Left ventricle myocardium inferior (tissue), 1 donor: ENCODE measurements at places on chromosomes 2 and 18.

- DNase-seq: no peak
Observed at GRCh38 chr18:25289001-25289631, 62.9 kb downstream of the ZNF521 start.

DNA sequence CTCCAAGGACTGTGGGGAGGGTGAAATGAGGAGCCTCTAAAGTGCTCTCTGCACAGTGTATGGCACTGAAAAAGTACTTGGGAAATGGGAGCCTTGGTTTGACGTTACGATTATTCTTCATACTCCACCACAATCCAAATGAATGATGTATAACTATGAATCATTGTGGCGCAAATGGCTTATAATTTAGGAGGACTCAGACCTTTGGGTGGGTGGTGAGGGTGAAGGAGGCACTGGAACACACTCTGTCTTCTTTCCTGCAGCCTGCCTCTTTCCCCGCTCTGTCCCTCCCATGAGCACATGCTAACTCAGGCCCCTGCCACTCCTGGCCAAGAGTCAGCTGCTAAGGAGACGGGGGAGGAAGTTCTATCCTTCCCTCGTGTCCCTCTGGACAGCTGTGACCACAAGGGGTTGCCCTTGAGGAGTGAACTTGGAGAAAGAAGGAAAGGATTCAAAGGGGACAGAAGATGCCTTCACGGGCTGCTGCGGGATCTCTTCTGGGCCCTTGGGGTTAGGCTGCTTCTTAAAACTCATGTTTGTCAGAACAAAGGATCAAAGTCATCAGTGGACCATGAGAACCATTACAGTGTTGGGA is 36.5 kb downstream of the POLR1A start:
- peak; percentile 36 for DNase-seq

GRCh38 chr18:10449396-10449795 is 5.0 kb upstream of the APCDD1 start:
- no peak for DNase-seq

DNA sequence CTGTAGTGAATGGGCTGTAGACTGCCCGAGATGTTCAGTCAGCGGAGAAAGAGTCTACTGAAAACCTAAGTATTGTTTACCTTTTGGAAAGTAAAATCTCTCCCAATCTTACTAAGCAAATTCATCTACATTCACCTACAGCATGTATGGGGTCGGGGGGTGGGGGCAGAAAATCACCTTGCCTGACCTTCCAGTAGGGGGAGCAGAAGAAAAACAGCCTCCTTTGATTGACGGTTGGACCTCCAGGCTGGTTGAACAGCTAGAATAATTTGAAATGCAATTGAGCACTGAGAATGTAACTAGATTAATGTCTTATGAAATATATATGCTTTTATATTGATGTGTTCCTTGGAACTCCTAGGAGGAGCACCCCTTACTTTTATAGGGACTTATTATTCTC is 10.0 kb downstream of the LRATD1 start:
- DNase-seq: no peak

DNA sequence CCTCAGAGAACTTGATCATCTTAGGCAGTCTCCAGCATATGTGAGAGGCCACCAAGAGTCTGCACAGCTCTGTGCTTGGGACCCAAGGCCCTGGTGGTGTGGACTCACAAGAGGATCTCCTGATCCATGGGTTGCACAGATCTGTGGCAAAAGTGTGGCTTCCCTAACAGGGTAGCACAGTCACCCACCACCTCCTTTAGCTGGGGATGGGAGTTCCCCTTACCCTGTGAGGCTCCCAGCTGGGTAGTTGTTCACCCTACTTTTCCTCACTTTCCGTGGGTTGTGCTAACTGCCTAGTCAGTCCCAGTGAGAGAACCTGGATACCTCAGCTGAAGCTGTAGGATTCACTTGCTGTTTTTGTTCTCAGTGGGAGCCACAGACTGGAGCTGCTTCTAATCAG is 123.7 kb downstream of the FTCDNL1 start:
- DNase-seq: no peak

DNA sequence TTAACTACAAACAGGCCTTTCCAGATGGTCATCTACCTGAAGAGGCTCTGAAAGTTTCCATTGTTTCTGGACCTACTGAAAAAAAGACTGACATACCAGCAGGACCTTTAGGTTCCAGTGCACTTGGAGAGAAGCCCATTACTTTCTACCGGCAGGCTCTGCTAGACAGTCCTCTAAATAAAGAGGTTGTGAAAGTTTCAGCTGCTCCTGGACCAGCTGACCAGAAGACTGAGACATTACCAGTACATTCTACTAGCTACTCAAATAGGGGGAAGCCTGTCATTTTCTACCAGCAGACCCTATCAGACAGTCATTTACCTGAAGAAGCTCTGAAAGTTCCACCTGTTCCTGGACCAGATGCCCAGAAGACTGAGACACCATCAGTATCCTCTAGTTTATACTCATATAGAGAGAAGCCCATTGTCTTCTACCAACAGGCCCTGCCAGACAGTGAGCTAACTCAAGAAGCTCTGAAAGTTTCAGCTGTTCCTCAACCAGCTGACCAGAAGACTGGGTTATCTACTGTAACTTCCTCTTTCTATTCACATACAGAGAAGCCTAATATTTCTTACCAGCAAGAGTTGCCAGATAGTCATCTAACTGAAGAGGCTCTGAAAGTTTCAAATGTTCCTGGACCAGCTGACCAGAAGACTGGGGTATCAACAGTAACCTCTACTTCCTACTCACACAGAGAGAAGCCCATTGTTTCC is 65.8 kb downstream of the ALMS1 start:
- DNase-seq: no peak

- DNase-seq: no peak
Observed at GRCh38 chr2:45532181-45532580, 78.9 kb downstream of the SRBD1 start.
